ENCODE measurements at places on chromosomes 11 and 22.

GRCh38 chr11:73530109-73530508 is 67.8 kb downstream of the FAM168A start:
- DNase-seq, result no peak

- no peak for DNase-seq
These were observed 44.8 kb upstream of the ARHGAP20 start for GRCh38 chr11:110757066-110757465.

DNA sequence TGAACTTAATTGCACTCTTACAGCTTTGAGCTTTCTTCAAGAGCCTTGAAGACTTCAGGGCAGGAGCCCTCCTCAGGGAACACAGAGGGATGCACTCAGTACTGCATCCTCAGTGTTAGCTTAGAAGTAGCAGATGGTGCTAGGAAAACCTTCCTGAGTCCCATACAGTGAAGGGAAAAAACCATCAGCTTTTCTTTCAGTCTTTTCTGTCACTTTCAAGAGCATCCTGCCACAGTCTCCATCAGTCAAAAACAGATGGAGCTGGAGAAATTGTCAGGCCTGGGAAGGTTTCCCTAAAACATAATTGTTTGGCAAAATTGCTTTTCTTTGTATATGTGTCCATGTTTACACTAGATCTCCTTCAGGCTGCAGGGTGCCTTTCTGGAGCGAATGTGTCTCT is 384.1 kb downstream of the NELL1 start:
- DNase-seq, result no peak

- DNase-seq, result no peak
These were observed 55.5 kb upstream of the CD5 start for GRCh38 chr11:61046833-61047232.

GRCh38 chr11:27757953-27758352 is 57.7 kb upstream of the BDNF start:
- peak; percentile 91 for DNase-seq

DNA sequence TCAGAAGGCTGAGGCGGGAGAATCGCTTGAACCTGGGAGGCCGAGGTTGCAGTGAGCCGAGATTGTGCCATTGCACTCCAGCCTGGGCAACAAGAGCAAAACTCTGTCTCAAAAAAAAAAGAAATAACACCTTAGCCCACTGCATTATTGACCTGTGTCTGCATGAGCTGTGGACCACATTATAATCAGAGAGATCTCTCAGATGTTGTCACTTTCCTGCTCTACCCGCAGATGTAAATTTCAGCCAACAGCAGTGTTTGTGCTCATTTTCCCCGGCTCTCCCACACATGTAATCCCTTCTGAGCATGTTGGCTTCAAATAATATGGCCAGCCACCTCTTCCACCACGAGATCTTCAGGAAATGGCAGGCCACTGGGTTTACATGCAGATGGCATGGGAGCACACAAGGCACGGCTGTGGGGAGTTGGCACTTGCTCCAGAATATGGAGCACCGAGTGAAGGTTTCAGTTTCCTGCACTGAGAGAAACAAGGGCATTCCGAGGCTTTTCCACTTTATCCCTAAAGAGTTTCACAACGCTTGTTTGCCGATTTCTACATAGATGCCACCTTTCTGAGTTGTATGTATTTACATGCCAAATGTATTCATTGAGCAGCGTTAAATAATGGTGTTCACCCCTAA is 19.7 kb downstream of the CDPF1 start:
- DNase-seq, result no peak

GRCh38 chr22:33299245-33299956 is 241.2 kb upstream of the SYN3 start:
- no peak for DNase-seq

All from fibroblast of skin of right quadriceps (primary cell).